ENCODE measurements at places on chromosomes 6 and 20.

DNA sequence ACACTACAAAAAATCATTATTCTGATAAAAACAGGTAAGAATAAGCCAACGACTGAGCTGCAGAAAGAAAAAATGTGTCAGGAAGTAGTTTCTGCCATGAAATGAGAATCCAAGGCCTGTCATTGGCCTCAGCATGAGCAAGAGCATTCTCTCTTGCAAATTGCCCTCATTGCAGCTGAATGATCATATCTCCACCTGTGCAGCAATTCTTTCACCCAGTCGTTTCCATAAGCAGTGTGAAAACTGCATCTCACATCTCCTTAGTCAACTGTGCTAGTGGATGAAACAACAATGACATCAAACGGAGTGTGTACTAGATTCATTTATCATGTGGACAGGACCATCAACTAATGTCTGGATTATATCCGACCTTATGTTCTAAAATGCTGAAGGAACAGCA, 88.2 kb upstream of the STXBP5 start:
- DNase-seq = no peak

GRCh38 chr6:54481091-54481490, 172.8 kb downstream of the TINAG start:
- DNase-seq = no peak

- DNase-seq = peak; percentile 14
Measured at GRCh38 chr6:125918681-125919566, 37.6 kb upstream of the HINT3 start.

DNA sequence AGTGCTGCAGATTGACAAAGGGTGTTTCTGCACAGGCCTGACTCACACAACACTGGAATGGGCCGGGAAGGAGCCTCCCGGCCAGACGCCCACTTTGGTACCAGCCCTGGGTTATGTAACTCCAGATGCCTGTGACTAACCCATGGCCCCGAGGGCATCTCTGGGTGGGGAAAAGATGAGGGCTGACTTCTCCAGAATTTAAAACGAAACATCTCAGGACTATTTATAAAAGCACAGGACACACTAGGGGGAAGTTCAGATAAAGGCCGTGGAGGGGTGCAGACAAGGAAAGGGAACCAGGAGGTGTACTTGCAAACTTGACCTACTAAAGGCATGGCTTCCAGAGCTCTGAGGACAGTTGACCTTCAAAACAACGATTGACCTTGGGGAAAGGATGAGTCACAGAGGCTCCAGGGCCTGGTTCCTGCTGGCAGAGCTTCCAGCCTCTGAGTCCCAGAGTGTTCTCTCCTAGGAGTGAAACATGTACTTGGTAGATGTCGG, 196.9 kb downstream of the NFATC2 start:
- DNase-seq = no peak

DNA sequence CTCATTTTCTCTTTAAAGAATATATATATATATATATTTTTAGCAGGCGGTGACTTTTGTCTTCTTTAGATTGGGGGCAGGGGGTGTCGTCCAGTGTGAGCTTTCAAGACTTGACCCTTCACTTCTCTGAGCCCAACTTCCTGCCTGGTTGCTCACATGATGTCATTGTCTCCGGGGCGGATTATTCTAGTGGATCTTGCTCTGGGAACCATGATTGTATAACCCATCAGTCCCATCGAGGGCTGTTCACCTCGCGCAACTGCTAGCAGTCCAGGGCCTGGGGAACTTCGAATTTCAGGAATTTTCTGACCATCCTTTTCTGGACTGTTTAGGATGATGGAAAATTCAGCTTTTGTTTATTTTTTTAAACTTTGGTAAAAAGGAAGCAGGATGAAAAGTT, 1.0 kb downstream of the IGF2R start:
- DNase-seq = no peak

DNA sequence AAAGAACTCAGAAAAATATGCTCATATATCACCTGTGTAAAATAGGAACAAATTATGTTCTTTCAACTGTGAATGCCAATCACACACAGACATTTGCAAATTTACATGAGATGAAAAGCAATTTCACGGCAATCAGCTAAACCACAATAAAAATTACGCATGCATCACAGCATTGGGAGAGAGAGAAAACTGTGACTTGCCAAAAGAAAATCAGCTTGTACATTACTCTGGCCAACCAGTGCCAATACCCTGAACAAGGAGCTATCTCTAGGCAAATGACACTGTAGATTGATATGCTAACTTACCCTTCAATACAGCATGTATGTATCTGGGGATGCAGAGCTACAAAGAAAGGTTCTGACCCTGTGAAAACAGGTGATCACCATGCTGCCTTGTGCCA, 515.6 kb downstream of the EYS start:
- DNase-seq = no peak

DNA sequence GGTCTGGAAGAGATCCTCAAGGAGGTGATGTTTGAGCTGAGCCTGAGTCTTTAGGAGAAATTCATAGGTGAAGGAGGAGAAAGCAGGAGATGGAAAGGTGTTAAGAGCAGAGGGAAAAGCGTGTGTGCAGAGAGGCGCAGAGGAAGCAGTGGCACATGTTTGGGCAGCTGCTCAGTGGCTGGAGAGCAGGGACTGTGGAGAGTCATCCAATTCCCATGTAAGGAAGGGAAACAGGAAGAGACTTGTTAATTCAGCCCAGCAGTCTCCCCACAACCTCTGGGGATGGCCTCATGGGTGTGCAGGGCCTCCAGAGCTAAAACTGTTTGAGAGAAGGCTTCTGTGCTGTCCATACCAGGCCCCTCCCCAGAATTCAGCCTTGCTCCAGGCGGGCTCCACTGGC, 16.2 kb downstream of the AAR2 start:
- DNase-seq = no peak

DNA sequence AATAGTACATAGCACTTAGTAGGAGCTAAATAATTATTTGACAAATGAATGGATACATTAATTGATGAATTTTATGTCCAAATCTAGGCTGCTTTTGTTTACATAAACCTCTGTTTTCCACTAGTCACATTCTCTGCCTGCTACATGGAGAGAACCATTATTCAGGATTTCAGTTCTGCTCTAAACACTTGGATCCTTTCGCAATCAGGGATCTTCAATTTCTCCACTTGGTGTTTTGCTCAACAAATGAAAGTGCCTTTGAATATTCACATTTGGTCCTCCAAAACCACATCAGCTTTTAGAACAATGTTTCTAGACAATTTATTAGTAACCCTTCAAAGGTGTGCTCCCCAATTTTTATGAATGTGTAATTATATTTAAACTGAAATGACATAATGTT, 30.6 kb upstream of the HLA-DQB1 start:
- DNase-seq = no peak

- no peak for DNase-seq
Measured at GRCh38 chr6:90406142-90406794, 109.6 kb upstream of the BACH2 start.

DNA sequence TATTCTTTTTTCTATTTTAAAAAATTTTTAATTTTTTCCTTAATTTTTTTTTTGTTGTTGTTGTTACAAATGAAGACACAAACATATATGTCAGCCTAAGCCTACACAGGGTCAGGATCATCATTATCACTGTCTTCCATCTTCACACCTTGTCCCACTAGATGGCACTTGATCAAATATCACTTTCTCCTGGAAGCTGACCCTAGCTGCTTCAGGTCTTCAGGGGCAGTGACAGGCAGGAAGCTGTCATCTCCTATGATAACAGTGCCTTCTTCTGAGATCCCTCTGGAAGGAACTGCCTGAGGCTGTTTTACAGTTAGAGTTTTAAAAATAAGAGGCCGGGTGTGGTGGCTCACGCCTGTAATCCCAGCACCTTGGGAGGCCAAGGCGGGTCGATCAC, 70.2 kb upstream of the EEF1E1 start:
- DNase-seq = no peak

DNA sequence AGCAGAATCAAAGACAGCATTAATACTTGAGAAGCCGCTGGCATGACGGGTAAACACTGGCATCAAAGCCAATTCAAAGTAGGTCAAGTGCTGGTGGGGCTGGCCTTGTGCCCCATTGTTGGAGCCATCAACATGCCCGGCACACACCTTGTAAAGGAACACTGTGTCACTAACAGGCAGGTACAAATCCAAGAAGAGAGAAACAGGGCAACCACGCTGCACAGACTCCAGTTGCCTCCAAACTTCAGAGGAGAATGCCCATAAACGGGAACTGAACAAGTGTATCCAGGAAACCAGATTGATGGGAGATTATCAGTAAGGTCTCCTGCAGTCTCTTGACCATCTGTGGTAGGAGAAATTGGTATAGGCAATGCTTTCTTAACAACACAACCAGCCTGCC, 127.0 kb upstream of the STXBP5 start:
- no peak for DNase-seq

- peak; percentile 53 for DNase-seq
Measured at GRCh38 chr6:38638941-38639497, 710 bp downstream of the BTBD9 start.

DNA sequence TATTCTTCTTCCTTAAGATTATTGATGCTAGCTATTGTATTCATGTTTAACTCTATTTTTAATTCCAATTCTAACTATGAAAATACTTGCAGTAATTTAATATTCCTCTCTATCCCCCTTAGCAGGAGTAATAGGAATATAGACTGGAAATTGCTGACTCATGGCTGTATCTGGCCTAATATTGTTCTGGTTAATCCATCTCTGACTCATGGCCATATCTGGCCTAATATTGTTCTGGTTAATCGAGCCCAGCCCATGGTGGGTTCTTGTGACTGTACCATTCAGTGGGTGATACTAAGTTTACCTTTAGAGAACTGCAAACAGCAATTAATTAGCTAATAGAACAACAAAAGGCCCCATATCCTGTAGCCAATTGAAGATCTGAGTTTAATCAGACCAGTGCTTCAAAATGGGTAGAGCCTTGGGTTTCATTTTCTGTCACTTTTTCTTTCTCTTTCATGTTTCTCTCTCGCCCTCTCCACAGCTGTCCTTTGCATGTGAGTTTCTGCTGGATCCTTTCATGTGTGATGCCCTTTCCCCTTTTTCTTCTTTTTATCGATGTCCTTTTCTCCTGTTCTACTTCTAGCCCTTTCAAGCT, 50.6 kb downstream of the SLC22A3 start:
- no peak for DNase-seq

- peak; percentile 53 for DNase-seq
Measured at GRCh38 chr20:25750765-25751696, 54.4 kb upstream of the ZNF337 start.

- DNase-seq = no peak
Measured at GRCh38 chr6:9783567-9783966, 631.3 kb downstream of the TFAP2A start.

- no peak for DNase-seq
Measured at GRCh38 chr6:91708534-91708933, 1121.7 kb upstream of the MAP3K7 start.

- DNase-seq = no peak
Measured at GRCh38 chr6:166285233-166285632, 23.0 kb downstream of the PRR18 start.

DNA sequence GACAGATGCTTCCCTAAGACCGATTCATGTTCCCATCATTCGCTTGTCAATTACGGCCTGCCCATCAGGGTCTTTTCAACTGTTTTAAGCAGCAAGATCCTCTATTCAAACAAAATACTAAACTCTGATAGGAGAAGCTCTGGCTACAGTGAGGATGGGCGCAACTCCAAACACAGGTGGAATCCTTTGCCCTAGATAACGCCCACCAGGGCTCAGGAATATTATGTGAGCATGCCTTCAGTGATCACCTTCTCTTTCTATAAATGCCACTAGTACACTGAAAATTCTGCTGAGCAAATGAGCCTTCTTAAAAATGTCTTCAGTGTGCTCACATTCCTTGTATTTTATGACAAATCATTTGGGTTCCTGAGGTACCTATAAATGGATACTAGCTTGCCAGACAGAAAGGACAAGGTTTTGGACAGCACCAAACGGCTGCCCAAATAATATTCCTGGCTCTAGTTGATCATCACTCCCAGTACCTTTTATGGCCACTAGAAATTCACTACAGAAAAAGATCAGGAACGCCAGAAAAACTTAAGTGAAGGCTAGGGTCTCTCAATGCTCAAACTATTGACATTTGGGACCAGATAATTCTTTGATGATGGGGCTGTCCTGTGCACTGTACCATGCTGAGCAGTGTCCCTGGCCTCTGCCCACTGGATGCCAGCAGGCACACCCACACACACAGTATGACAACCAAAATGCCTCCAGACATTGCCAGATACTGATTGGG, 13.1 kb downstream of the ZNF217 start:
- DNase-seq = no peak

- no peak for DNase-seq
Measured at GRCh38 chr6:98764373-98764911, 69.9 kb upstream of the POU3F2 start.

DNA sequence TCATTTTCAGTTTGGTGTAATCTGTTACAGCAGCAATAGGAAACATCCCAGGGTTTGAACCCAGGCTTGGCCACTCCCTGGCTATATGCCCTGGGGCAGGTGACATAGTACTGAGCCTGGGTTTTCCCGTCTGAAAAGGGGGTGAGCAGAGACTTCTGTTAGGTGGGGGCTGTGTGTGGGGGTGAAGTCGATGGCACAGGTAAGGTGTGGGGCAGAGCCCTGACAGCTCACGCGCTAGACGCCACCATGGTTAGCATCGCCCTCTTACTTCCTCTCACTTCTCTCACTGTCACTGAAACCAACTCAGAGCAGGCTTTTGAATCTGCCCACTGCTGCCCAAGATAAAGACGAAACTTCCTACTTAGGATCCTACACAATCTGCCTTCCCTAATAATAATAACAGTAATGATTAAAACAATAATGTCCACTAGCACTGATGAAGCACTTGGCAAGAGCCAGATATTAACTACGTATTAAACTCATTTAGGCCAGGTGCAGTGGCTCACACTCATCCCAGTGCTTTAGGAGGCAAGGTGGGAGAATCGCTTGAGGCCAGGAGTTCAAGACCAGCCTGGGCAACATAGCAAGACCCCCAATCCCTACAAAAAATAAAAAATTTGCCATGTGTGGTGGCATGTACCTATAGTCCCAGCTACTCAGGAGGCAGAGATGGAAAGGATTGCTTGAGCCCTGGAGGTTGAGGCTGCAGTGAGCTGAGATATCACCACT, 117.9 kb upstream of the PTPN1 start:
- no peak for DNase-seq

DNA sequence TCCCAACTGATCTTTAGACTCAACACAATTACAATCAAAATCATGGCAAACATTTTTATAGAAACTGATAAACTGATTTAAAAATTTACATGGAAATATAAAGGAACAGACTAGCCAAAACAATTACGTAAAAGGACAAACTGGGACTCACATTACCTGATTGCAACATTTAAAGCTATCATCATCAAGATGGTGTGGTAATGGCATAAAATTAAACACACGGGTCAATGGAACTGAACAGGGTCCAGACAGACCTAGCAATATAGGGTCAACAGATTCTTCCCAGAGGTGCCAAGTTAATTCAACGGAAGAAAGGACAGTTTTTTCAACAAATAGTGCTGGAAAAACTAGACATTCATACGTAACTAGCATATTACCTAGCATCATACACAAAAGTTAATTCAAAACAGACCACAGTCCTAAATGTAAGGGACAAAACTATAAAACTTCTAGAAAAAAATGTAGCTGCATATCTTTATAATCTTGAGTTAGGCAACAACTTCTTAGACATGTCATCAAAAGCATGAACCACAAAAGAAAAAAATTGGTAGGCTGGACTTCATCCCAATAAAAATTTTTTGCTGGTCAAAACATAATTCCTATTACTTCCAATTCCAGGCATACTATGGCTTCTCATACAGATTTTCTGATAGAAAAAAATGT, 147.4 kb upstream of the BEND6 start:
- DNase-seq = no peak
